ENCODE measurements at places on chromosomes 2 and 18. TPM values are rescaled to one million over a fixed set of nuclear protein-coding genes. Genes with fewer than 3 reads are reported as not detected.

DNA sequence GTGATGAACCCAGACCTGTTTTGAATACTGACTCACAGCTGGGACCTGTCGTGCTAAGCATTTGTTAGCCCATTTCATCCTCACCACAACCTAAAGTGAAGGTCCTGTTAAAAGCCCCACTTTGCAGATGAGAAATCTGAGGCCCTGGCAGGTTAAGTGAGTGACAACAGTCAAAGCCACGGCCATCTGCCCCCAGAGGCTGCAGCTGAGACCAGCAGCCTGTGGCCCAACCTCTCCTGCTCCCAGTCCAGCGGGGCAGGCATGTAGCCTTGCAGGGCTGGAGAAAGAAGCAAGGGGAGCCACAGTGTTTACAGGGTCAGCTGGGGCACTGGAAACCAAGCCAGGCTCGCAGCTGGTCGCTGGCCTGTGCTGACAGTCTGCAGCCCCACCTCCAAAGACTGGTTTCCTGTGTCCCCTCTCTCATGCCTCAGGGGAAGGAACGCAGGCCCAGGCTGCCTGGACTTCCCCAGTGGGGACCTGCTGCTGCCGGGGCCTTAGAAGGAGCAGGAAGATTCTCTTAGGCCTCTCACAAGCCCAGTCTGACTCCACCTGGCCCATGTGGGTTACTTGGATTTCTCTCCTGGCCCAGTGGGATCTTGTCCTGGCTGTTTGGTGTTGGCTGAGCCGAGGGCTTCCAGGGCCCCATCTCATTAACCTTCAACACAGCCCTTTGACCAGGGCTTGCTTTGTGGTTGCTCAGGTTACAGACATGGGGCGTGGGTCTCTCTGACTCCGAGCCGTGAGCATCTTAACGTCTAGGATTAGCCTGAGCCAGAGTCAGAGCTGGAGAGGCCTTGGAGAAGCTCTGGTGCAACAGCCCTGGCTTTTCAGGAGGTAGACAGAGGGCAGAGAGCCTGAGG, 1.7 kb downstream of the INPP5D start:
- DNase-seq = peak; percentile 23

DNA sequence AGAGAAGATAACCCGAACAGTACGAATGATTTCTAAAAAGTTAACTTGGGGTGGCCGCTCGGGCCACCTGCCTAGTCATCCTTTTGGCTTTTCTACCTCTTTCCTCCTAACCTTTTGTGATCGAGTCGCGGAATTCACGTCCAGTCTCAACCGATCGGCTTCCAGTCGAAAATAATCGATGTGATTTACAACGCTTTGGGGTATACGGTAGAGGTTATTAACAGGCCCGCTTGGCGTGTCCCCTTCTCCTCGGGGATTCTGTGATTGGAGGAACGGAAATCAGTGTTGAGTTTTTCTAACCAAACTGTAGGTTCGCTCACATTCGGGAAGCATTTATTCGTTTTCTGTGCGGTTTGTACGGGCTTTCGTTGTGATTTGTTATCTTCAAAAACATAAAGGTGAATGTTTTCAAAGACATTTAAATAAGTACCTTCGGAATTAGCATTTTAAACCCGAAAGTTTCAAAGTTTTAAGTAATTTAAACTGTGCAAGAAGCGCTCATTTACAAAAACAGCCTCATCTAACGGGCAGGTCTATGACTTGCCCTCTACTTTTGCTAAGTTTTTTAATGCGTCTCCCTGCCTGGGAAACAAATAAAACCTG, 588 bp upstream of the FOXI3 start:
- no peak for DNase-seq

Gene PROM2
- 0.59 TPM for total RNA-seq

DNA sequence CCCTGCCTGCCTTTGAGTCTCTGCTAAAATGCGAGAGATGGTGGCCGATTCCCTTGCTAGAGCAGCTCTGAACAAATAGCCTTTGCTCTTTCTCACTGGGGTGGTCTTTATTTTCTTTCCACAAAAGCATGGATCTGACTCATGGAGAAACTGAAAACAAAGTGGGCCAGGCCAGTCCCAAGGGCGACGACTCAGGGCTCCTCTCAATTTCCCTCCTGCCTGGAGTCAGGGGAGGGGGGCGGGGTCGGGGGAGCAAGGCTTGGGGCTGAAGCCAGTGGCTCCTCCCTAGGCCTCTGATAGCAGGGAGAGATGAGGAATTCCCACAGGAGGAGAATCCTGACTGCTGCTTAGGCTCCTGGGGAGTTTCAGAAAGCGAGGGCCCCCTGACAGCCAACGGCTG, 17.1 kb upstream of the IL1R2 start:
- DNase-seq = no peak

- no peak for DNase-seq
These were observed 38.7 kb upstream of the PTPN4 start for GRCh38 chr2:119721043-119721442.

DNA sequence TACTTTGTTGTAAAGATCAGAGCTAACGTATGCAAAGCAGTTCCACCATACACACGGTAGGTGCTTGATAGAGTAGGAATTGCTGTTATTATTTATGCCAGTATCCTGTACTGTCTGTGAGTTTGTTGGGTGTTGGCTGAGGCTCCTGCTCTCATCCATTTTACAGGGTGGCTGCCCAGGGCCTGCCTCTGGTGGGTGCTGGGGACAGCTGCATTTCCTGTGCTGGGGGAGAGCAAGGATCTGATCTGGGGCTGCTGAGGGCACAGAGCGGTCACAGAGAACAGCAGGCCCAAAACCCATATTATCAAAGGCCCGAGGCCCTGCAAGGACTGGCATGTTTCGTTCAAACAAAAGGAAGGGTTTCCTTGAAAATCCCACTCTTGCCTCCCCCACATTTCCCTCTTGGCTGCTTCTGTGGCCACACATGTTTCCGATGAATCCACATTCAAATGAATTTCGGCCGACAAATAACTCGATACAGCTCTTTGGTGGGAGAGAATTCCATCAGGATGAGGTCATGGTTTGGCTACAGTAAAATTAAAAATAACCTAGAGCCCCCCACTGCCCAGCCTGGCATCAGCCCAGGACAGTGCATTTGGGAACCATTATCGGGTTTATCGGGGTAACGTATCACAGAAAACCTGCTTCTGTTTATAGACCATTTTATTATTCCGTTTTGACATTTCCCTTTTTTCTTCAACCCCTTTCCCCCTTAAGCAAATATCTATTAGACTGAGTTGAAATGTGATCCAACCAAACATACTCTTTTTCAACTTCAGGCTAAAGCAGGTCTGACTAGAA, 143.4 kb downstream of the CYRIA start:
- no peak for DNase-seq

GRCh38 chr2:238988105-238988504, 140.2 kb downstream of the TWIST2 start:
- no peak for DNase-seq

DNA sequence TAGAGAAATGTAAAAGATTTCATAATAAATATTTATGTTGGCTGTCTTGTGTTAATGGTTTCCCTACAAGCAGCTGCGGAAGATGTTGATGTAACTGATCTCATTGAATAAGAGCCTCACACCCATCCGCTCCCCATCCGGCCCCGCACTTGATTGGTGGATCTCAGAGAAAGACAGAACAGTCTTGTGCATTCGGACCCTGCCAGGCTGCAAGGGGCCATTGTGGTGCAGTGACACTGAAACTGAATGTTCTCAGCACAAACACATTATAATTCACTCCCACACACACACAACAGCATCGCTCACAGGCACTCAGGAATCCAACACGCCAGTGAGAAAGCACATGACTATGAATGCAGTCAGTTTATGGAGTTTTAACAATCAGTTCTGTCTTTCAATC, 47.8 kb downstream of the PRELID3A start:
- no peak for DNase-seq

Gene HK2
- total RNA-seq = 102 TPM

DNA sequence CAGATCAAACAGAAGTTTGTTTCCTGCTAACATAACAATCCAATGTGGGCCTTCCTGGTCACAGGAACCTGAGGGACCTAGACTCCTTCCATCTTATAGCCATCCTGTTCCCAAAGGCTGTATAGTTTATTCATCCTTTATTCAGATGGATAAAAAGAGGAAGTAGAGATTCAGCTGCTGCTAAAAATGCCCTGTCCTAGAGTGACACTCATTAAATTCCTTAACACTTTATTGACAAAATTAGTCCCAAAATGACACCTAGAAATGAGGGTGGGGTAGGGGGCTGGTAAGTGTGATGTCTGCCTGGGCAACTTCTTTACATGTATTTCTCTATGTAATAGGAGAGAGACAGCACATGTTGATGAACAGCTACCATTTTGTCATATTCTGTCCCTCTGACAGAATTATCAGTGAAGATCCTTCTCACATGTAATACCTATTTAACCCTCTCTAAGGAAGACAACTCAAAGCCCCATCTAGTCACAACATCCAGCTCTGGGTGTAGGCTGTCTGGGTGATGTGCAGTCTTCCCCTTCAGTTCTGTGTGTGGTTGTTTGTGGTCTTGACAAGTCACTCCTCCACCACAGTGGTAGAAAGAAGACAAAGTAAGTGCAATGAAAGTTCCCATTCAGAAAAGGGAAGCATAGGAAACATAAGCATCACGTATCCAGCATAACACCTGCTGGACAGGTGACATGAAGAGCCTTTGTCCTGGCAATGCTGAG, 253.9 kb upstream of the CNTNAP5 start:
- no peak for DNase-seq

Gene PDE11A
- total RNA-seq = not detected

Gene CSRNP3
- not detected for total RNA-seq

DNA sequence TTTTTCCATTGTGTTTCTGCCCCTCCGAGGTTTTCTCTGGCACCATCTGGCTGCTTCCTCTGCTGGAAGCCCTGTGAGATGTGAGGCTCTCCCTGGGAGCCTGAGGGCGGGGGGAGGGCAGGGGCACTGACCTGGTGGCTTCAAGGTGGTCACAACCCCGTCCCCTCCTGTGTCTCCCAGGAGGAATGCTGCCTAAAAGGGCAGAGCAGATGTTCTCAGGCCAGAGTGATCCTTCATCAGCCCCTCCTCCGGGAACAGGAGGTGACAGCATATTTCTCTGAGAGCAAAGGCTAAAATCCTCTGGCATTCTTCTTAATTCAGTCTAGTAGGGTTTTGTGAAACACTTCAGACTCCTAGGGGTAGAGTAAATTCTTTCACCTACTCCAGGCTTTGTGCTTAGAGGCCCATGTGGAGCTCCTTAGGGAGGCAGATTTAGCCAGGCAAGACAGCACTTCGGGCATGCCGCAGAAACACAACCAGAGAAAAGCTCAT, 18.3 kb upstream of the GREB1 start:
- DNase-seq = no peak

Gene LHCGR
- not detected for total RNA-seq

DNA sequence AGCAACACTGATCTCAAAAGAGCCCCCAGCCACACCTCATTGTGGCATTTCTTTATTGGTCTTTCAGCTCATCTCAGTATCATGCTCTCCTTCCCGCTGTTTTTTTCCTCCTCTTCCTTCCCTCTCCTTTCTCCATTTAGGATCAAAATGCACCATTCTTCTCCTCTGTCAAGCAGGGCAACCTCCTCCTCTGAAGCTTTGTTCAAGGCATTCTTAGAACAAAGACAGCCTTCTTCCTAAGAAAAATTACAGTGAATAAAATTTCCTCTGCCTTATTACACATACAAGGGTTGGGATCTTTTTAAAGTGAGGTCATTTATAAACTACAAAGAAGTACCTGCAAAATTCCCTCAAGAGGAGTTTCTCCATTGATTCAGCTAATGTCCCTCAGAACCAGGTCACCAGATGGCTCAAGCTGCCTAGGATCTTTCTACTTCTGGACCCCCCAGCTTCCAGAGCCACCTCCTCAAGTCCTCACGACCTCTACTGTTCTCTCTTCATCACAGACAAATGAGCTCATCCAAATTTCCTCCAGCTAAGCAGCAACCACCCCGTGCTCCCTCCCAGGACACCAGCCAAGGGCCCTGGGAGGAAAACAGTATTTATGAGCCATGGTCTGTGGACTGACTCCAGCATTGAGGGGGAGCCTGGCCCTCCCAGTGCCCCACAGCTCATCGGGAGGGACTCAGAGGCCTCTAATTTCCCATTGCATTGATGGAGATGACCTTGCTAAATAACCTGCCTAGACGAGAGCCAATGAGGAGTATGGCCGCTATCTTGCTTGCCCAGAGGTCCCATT, 18.0 kb downstream of the SFXN5 start:
- no peak for DNase-seq

GRCh38 chr2:218066926-218067515, 2.0 kb upstream of the RUFY4 start:
- DNase-seq = no peak

DNA sequence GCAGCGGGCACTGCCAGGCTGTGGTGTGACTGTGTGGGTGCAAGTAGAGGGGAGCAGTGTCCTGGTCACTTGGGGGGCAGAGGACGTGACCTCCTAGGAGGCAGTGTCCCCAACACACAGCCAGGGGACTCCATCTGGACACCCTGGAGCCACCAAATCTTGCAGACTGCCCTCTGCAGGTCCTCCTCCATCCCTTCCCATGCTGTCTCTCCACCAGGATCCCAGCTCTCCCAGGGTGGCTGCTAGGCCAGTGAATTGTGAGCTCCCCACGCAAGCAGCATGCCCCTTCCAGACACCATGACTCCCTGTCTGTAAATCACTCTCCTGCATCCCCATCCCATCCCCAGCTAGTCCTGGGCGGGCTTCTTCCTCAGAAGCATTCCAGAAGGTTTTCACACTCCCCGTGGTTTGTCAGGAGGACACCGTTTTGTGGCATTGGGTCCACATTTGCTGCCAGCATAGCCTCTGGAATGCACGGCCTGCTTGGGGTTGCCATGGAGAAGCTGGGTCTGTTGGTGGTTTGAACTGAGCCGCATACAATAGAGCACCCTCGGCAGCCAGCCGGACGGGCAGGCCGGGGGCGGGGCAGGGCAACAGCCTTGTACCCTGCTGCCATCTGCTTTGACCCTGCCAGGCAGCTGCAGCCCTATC, 210.7 kb downstream of the KLHL29 start:
- no peak for DNase-seq

- no peak for DNase-seq
These were observed 236.7 kb downstream of the TCF4 start for GRCh38 chr18:55351241-55351691.

Gene PSTPIP2
- 39.0 TPM for total RNA-seq

Gene SLC4A5
- total RNA-seq = 1.2 TPM

Gene AQP12B
- total RNA-seq = not detected

GRCh38 chr18:63283305-63284094, 36.1 kb downstream of the BCL2 start:
- no peak for DNase-seq

DNA sequence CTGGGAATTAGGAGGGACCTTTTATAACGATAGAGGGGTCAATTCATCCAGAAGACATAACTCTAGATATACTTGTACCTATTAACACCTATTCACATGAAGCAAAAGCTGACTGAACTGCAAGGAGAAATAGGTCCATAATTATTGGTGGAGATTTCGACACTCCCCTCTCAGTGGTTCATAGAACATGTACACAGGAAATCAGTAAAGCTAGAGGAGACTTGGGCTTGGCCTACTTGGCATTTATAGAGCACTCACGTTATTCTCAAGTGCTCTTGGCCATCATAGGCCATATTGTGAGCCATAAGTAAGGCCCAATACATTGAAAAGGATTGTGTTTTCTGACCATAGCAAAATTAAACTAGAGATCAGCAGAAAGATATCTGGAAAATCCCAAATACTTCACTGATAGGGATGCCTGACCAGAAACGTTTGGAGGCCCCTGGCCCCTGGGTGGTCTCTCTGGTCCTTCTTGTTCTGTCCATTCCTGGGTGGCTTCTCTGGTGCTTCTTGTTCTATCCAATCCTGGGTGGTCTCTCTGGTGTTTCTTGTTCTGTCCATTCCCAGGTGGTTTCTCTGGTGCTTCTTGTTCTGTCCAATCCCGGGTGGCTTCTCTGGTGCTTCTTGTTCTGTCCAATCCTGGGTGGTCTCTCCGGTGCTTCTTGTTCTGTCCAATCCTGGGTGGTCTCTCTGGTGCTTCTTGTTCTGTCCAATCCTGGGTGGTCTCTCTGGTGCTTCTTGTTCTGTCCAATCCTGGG, 49.0 kb downstream of the SNED1 start:
- no peak for DNase-seq

Data from activated T-helper 2 cell treated with anti-CD3 and anti-CD28 coated beads, Interferon-gamma antibody, Interleukin-2, Interleukin-4, amounts not matched to agents 10 μg/mL and 5 μg/mL and 100 μg/mL, durations not matched to agents 14 hours and 24 hours and 36 hours (primary cell).